Common myeloid progenitor, CD34-positive (primary cell): ENCODE measurements at places on chromosomes 1 and 21.

- no peak for DNase-seq
Measured at GRCh38 chr1:83000286-83000685, 998.6 kb downstream of the TTLL7 start.

- DNase-seq, result no peak
Measured at GRCh38 chr1:174247472-174247871, 88.2 kb downstream of the RABGAP1L start.

- peak; percentile 66 for DNase-seq
Measured at GRCh38 chr1:196535727-196536126, 72.5 kb downstream of the KCNT2 start.

DNA sequence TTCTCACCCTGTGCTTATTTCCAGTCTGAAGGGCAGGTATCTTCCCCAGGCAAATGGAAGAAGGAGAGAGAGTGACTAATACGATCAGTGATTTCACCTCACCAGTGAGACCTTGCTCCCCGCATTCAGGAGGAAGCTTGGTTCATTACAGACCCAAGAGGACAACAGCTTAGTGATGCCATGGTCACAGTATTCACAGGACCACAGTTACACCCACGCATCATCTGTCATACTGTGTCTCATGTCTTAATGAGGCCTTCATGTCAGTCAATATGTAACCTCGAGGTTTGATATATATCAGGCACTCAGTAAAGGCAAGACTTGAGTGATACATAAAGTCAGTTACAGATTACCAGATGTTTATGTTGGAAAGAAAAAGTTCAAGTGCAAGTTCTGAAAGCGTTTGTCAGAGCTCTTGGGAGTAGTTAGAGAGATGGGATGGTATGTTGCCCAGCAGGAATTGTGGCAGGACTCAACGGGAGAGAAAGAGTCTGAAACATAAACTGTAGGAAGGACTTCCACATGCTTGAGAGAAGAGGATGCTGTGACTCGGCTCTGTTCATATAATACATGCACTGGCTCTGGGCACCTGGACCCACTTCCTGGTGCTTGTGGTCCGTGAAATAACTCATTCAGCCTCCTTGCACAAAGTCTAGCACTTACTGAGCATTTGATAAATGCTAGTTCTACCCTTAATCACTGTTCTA is 33.3 kb downstream of the GNPAT start:
- no peak for DNase-seq

- DNase-seq, result no peak
Measured at GRCh38 chr1:1418464-1419362, 2.4 kb downstream of the ANKRD65 start.
